ENCODE measurements at places on chromosomes 2 and 18.

GRCh38 chr2:134195341-134195740 lies 58.5 kb upstream of the MGAT5 start:
- no peak for DNase-seq

DNA sequence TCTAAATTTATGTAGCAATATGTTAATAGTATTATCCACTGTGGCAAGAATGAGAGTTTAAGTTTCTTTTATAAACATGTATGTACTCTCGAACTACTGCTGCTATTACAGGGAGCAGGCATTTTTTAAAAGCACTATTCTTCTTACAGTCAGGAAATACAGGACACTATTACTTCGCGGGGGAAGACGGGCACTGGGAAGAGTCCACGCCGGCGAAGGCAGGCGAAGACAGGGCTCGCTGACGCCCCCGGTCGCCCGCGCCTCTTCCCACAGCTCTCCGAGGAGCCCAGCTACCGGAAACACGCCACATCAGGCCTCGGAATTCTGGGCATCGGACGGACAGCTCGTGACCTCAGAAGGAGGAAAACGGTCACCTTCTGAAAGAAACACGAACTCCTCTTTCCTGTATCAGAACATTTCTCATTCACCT lies 90.2 kb downstream of the FAM161A start:
- DNase-seq: peak; percentile 84

GRCh38 chr2:126889496-126890135 lies 9.1 kb upstream of the TEX51 start:
- DNase-seq: no peak

GRCh38 chr2:16755442-16755841 lies 89.8 kb upstream of the CYRIA start:
- DNase-seq: no peak

GRCh38 chr18:10770264-10770663 lies 244.4 kb downstream of the NAPG start:
- no peak for DNase-seq

DNA sequence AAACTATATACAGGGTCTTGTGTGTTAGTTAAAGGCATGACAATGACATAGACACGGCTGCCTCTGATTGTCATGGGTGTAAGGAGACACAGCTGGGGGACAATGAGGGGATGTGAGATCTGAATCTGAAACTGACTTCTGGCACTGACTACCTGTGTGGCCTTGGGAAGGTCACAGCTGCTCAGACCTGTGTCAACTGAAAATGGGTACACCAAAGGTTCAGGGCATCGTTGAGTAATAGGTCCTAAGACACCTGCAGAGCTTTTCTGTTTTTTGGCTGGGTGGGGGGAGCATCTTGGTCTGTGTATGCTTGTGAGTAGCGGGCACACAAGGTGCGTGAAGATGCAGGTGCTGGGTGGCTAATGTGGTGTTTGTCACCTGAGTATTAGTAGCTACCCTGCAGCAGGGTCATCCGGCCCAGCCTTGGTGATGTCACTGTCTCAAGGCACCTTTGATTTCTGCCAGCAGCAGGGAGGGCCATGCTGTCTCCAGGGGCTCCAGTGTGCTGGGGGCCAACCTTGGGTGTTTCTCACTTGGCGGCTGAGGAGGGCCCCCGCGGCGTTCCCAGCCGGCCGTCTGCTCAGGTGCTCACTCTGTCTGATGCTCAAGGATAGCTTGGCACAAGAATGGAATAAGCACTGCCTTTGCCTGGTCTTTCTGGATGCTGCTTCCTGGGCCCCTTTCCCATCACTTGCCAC lies 53.1 kb upstream of the HS6ST1 start:
- DNase-seq: no peak

DNA sequence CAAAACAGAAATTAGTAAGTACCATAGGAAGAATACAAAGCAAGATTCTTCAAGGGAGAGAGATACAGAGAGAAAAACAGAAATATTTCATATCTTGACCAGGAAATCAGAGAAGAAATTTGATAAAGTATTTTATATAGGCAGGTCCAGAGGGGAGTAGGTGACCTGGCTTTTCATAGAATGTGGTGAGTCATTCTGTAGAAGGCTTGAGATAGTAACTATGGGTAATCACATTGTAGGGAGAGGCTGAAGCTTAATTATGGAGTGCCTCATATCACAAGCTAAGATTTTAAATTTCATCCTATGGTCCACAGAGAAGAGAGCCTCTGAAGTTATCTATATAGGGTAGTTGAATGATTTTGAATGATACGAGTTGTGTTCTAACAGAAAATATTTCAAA lies 195.0 kb upstream of the CYRIA start:
- DNase-seq: no peak

DNA sequence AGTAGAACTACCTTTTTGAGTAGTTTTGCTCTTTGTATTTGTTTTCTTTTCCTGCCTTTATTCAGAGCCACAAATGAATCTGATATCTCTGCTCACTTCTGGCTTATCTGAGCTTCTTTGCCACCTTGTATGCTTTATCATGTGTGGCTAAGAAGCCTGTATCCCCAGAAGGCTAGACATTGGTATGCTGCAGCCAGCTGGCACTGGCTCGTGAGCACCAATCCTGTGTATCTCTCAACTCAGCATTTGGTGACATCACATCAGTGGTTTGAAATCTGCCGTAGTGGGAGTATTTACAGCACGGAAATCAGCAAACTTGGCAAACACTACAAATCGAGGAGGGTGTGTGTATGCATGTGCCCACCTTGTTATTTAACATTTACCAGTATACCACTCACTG lies 183.7 kb upstream of the LHCGR start:
- no peak for DNase-seq

DNA sequence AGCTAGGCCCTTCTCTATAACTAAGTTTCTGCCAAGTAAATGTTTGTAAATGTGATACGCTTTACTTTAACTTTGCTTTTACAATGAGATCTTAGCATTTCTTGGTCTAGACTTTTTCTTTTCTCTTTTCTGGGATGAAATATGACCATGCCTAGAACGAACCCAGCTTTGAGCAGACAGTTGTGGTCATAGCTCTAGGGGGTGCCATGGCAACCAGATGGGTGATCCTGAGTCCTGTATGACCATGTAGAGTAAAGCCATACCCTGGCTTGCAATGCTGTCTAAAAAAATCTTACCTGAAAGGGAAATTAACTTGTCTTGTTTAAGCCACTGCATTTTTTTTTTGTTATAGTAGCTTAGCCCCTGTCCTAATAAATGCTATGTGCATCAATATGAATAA lies 956.3 kb downstream of the SLC4A3 start:
- DNase-seq: no peak

DNA sequence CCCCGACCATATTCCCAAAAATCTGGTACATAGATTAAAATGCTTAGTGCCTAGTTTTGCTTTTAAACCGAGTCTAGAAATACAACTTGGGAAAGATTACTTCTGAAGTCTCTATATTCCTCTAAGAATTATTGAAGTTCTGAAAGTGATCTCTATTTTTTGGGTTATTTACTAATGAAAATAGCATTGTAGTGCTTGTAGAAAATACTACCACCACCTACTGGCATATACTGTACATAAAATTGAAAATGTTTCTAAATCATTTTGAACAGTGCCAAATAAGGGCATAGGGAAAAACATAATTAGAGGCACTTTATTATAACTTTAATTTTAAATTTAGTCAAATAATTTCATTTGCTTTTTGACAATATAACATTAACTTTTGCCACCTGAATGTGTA lies 1399.6 kb upstream of the ZEB2 start:
- no peak for DNase-seq

All from fibroblast of upper back skin (primary cell).